Esophagus muscularis mucosa (tissue), 4 donors: ENCODE measurements at places on chromosomes 16 and 17. TPM values are rescaled to one million over a fixed set of nuclear protein-coding genes. Genes with fewer than 3 reads are reported as not detected.

The TPSAB1 gene
- 106 TPM for total RNA-seq

The MT2A gene
- total RNA-seq, result 124 TPM

GRCh38 chr16:89312194-89312593 is 94.7 kb downstream of the ZNF778 start:
- no peak for DNase-seq

DNA sequence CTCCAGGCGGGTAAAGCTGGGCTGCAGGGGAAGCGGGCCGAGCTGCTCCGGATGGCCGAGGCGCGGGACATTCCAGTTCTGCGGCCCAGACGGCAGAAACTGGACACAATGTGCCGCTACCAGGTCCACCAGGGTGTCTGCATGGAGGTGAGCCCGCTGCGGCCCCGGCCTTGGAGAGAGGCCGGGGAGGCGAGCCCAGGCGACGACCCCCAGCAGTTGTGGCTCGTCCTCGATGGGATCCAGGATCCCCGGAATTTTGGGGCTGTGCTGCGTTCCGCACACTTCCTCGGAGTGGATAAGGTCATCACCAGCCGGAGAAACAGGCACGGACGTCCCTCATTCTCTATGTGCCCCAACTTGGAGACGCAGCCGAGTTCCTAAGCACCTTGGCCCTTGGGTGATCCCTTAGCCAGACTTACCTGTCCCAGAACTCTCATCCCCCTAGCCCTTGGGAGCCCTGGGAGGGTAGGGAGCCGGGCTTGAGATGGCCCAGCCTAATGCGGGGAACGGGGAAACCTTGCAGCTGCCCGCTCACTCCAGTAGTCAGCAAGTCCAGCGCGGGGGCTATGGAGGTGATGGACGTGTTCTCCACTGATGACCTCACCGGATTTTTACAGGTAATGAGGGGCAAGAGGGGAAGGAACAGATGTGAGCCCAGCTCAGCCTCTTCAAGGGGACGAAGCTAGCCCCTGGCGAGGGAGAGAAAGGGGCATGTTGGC is 806 bp downstream of the MRM1 start:
- no peak for DNase-seq

DNA sequence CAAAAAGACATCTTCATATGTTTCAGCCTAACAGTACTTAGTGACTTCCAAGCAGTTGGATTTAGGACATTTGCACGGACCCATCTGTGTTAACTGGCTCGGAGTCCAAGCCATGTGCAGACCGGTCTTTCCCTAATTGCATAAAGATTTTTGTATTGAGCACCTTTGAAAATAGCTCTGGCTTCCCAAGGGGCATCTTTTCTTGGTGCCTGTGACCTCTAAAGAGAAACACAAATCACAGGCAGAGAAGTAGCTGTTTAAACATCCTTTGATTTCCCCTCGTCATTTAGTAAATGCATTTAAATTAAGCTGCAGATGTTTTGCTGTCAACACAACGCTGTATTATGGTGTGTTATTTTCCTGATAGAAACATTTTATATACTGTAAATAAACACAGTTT is 288.2 kb upstream of the SALL1 start:
- no peak for DNase-seq

- DNase-seq, result no peak
These were observed 25.1 kb downstream of the SLC5A10 start for GRCh38 chr17:18977021-18977420.

DNA sequence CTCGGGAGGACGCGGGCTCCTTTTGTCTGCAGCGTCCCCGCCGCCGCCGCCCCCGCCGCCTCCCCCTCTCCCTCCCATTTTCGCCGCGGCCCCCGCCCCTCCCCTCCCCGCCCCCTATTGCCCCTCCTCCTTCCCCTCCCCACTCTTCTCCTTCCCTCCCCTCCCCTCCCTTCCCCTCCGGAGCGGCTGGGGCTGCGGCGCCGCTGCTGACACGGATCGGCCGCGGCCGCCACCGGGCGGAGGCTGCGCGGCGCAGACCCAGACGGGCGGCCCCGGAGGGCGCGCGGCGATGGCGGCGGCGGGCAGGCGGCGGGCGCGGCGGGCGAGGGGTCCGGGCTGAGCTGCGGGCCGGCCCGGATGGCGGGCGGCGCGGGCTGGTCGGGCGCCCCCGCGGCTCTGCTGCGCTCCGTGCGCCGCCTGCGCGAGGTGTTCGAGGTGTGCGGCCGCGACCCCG is at the start of gene RAB11FIP4:
Gene RAB11FIP4, plus strand, starts transcription at position 180 of the 454 bp plus-strand sequence. Its CDS starts 178 bp downstream, at position 358.
- DNase-seq, result no peak

GRCh38 chr16:85077039-85077438 is 35.2 kb downstream of the CIBAR2 start:
- no peak for DNase-seq

- no peak for DNase-seq
These were observed 2.4 kb downstream of the GSDMA start for GRCh38 chr17:39965017-39965699.

The MYH13 gene
- not detected for total RNA-seq

The MXRA7 gene
- 405 TPM for total RNA-seq

The POLR3K gene
- 3.8 TPM for total RNA-seq

DNA sequence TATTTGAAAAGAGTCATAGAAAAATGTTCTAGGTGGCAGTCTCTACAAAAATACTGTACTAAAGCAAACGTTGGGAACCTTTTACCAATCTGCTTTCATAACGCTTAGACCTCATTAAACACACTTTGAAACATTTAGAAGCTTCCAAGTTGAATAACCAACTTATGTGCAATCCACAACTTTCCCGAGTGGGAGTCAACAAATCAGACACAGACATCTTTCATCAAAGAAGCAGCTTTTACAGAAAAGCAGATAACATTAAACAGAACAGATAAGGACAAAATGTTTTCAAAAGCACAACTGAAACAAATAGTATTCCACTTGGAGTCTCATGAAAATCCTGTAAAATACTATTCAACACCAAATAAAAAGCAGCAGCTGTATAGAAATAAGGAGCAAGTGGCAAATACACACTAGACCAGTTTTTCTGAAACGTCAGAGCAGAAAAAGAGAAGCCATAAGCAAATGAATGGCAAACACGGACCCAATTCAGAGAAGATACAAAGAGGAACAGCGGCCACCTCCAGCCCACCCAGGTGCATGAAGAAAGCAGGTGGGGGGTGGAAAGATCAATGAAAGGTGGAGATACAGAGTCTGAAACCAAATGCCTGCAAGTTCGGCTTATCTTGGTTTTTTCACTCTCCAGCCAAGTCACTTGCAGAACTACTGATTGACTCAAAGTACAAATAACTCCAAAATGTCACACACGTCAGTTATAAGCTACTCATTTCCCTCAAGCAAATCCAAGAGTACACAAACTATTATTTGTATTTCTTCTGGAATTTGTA is 18.4 kb upstream of the FBF1 start:
- DNase-seq, result no peak

GRCh38 chr16:47877166-47877565 is 278.6 kb downstream of the ABCC12 start:
- peak; percentile 74 for DNase-seq

The CNTNAP1 gene
- total RNA-seq, result 7.0 TPM

DNA sequence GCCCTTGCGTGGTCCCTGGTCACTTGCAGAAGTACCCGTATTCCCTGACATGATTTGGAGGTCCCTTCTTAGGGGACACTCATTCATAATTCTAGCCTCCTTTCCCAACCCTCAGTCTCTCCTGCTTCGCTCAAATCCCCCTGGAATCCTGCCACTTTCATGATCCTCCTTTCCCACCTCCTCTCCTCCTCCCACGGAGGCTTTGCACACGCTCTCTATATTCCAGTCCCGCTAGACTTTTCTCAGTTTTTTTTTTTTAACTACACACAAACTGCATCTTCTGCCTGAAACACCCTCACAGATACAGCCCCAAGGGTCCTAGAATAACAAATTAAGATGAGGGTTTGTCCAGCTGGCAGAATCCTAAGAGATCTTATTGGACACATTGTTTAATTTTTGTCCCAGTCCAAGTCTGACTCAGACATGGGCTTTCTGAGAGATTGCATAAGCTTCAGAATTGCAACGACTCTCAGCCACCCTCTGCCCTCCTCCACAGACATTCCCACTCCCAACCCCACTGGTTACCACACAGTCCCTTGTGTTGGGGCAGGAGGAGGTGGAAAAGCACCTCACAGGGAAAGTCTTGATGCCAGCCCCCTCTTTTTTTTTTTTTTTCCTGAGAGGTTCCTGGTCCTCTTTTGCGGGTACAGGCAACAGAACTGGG is 739.5 kb upstream of the EEF2KMT start:
- DNase-seq, result no peak

The TMEM238L gene
- total RNA-seq, result not detected

DNA sequence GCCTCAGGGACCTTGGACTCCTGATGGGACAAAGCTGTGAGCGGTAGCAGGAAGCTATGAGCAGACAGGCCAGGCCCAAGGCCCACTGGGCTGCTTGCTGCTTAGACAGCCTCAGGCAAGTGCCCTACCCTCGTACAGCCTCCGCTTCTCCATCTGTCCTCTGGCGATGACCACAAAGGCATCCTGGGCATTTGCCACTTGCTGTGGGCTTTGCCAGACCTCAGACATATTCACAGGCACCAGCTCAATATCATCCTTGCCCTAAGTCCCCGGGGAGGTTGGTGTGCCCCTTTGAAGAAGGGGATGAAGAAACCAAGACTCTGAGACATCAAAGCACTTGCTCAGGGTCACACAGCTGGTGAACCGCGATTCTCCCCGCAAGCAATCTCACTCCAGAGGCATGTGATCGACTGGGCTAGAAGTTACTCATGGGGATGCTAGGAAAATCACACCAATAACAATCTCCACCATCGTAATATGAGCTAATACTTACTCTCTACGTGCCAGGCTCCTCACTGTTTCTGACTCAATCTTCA is 21.7 kb downstream of the PPL start:
- no peak for DNase-seq

DNA sequence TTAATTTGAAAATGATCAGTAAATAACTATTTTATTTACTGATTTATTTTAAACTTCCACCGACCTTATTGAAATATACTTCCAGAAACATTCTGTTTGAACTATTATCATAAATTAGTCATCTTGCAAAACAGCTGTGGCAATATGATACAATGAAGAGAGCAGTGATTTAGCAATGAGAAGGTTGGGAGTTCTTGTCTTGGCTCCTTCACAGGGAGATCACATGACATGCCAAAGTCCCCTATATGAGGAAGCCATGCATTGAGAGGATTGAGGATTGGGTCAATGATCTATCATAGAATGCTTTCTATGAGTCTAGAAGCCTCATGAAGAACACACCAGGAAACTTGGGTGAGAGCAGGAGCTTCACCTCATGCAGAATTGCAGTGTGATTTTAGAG is 222.7 kb downstream of the LGALS9B start:
- no peak for DNase-seq

- no peak for DNase-seq
These were observed 31.4 kb upstream of the SPNS2 start for GRCh38 chr17:4467287-4467686.

- DNase-seq, result no peak
These were observed 1.3 kb upstream of the MPG start for GRCh38 chr16:76535-77272.

DNA sequence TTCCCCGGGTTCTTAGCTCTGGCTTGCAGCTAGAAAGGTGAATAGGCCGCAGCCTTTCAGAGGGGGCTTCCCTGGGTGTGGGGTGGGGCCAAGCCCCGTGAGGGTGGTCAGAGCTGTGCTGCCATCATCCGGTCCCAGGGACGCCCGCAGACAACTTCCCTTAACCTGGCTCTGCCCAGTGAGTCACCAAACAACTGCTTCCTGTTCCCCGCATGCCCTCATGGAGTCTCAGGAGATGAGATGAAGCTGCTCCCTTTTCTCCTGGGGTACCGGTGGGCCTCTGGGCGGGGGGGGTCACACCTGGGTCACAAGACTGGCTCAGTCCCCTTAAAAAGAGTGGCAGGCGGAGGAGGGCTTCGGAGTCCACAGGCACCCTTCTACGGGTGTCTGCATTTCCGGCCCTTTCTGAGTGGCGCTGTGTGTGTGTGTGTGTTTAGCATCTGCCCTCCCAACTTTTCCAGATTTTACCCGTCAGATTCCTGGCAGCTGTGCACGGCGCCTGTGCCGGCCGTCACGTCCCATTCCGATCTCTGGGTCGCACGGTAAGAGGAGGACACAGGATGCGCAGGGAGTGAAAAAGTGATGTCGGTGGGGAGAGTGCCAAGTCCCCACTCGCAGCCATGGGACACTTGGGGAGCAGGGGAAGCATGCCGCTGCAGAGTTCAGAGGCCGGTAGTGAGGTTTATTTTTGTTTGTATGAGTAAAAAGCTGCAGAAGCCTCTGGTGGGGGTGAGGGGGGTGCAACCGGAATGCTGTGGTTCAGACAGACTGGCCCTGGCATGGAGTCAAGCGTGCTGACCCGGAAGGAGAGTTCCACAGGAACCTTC is 16.8 kb downstream of the HIC1 start:
- DNase-seq, result peak; percentile 92

The C17orf78 gene
- not detected for total RNA-seq

The TMEM235 gene
- total RNA-seq, result not detected

DNA sequence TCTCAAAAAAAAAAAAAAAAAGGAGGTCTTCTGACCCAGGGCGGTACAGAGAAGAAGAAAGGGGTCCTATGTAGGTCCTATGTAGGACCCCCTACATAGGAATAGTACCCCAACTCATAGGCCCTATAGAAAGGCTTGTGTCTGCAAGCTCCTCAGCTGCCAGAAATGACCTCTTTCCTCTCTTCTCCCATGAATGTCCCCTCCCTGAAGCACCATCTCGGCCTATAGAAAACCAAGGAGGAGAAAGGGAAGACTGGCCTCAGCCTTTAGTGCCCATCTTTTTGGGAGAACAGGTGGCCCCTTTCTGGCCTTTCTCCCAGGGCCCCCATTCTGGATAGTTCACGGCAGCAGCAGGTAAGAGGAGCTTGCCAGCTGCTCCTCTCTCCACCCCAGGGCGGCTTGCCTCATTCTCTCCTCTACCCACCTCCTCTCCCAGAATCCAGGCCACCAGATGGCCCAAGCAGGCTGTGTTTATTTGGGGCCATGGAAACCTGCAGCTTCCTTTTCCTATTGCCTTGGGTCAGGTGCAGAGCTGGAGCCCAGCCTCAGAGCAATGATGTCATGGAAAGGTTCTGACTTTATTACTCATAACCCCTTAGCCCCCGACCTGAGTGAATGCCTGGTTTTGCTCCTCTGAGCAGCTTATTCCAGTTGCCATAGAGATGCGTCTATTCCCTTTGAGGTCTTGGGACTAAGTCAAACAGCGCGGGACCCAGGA is 1.6 kb upstream of the MRPL58 start:
- DNase-seq, result no peak

The KRTAP17-1 gene
- total RNA-seq, result not detected

GRCh38 chr17:50101346-50102163 is 6.4 kb downstream of the PDK2 start:
- no peak for DNase-seq
